ENCODE measurements at places on chromosomes 12 and 14. TPM values are rescaled to one million over a fixed set of nuclear protein-coding genes. Genes with fewer than 3 reads are reported as not detected.

DNA sequence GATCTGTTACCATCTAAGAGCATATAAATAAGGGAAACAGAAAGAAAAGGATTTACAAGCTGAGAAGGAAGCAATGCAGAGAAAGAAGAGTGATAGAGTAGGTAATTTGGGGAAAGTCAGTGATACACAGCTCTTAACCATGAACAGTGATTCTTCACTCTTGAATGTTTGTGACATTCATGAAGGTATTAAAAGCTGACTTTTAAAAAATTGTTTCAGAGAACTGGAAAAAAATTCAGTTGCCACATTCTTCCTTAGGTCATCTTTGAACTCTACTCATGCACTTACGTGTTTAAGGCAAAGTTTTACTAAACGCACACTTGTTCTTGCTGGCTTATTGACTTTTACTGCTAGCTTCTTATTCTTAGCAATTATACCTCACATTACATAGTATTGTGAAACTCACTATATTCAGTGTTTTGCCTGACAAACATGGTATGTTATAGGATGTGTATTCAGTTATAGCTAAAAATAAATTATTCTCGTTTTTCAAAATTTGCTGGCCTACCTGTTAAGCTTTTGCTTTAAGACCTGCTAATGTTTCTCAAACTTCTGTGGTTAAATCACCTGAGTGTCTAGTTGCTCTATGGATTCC is 10.9 kb downstream of the HIF1A start:
- no peak for DNase-seq

DNA sequence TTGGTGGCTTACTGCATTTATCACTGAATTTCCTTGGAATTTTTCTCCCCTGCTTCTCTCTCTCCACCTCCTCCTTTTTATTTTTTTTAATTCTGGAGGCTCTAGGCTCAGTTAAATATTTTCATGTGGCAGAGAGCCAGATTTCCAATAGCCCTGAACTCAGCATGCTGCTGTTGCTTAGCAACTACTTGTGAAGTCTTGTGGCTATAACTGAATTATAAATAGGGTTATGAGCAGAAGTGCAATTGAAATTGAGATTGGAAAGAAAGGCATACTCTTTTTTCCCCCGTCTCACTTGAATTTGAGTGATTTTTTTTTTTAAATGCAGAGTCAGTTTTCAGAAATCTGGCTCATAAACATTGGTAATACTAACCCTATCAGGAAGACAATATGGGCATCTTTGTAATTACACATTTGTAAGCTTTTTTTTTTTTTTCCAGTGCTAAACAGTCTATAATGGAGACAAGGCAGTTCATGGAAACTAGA is 38.3 kb downstream of the ATF7IP start:
- no peak for DNase-seq

DNA sequence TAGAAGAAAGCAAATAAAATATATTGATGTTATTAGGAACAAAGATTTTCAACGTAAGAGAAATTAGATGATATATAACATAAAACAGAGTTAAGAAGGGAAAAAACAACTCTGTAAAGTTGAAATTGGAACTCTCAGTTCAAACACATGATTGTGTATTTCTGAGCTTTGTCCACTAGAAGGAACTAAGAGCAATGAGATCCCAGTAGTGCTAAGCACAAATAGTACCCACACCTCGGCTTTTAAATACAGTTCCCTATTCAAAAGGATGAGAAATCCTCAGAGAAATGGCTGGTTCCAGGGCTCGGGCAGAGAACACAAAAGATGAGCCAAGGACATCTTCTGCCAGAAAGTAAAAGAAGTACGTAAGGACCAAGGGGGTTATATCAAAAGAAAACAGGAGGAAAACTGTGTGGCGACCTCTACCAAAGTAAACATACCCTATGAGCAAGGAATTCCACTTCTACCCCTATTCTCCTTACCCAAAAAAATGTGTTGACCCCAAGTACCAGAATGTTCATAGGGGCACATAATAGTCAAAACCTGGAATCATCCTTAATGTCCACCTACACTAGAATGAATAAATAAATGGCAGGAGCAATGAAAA is 96.6 kb downstream of the SPTSSA start:
- no peak for DNase-seq

DNA sequence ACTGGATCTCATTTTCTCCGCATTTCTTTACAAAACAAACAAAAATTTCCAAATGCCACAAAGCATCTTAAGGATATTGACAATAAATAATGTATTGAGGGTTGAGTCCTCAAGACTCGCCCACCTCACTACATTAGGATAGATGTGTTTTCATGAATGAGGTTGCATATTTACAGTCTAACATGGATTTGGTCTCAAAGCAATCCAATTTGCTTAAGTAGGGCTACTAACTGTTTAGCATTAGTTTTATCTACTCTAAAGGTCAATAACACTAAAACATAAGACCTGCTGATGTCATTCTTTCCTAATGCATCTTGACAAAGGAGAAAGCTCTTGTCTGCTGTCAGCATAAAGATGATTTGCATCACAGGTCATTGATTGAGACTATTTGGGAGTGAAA is 82.4 kb downstream of the PTPRR start:
- no peak for DNase-seq

GRCh38 chr12:127539226-127539858 is 727.6 kb upstream of the TMEM132C start:
- DNase-seq = no peak

DNA sequence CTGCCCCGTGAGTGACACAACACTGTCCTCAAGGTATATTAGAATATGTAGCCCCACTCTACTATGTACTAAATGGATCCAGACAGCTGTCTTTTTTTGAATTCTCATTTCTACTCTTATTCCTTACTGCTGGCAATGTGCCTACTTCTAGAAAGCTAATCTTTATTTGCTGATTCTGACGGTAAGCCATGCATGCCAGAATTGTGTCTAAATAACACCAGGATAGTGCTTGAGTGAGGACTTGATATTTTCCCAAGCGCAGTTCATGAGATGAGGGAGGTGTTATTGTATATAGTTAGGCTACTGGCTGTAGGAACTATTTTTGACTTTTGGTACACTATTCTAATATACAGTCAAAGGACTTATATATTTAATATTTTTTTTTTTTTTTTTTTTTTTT is 316.2 kb upstream of the NAV3 start:
- DNase-seq = no peak

DNA sequence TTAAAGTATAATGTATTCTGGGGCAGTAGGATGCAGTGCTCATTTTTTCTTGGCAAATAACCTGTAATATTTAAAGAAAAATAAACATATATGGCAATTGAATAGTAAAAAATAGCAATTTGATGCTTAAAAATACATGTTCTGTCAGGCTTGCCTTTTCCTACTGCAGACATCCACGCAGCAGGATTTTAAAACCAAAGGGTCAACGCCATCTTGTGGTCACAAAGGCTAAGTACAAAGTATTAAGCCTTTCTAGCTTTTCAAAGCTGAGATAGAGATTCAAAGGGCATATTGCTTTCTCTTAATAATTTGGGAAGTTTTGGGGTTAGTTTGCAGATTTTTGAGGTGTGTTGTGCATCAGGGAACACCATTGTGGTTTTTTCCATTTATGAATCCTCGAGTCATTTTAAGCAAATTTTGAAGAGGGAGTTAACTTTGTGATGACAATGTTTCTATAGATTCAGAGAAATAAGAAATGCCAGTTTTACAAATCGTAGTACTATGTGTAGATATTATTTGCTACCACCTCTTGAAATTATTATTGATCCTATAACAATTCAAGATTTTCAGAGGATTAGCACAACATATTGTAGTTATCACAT is 4.7 kb upstream of the CCER1 start:
- no peak for DNase-seq

The NRXN3 gene
- total RNA-seq = 1.2 TPM

The OLR1 gene
- total RNA-seq = not detected

All from liver (tissue), 10 donors.